ENCODE measurements at places on chromosomes 7 and 10. TPM values are rescaled to one million over a fixed set of nuclear protein-coding genes. Genes with fewer than 3 reads are reported as not detected.

DNA sequence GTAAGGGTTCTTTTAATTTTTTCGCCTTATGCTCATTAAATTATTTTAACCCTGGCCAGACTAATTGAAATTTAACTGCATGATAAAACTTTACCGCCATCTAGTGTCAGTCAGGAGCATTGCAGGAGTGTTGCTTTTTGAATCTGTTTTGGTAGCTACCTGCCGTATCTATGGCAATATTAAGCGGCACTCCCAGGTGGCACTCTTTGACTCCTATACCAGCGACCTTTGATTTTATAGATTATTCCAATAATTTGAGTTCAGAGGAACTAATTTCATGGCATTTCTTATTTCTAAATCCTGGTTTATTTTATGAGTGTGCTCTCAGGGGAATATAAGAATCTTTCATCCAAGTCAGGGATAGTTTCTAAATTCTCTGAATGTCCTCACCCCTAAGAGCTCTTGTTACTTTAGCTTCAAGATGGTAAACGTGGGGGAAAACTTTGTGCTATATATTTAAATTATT lies 198.9 kb downstream of the REEP3 start:
- peak; percentile 38 for DNase-seq

- no peak for DNase-seq
These were observed 24.3 kb downstream of the LMTK2 start for GRCh38 chr7:98130959-98131358.

DNA sequence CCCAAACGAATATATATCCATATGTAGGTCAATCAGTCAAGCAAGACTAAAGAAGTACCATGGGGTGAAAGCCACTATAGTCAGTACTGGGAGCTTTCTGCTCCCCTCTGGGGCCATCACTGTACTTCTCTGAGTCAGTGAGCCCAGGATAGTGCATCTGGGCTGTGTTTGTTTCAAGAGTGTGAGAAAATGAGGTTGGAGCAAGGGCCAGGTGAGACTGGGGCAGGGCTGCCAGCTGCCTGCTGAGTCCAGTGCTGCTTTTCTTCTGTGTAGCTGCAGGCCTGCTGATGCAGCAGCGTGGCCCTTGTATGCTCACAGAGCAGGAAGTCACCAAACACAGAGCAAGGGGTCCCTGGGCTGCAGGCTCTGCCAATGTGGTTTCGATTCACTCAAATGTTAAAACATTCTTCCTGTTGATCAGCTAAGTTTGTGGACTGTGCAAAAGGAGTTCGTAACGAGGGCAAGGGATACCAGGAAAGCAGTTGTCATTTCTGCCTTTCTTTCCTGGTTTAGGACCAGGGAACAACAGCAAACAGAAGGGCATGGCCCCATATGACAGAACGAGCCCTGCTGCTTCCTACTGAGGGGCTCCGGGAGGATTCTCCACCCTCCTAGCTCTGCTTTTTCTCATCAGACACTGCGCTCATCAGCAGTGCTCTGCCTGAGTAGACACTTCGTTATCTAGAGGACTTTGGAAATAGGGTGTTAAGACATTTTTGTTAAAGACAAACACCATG lies 65.4 kb upstream of the TNS3 start:
- no peak for DNase-seq

GRCh38 chr10:13615650-13616300 lies 29.0 kb downstream of the PRPF18 start:
- no peak for DNase-seq

LHFPL3 gene
- total RNA-seq, result not detected

- no peak for DNase-seq
These were observed 720.2 kb downstream of the AUTS2 start for GRCh38 chr7:70318511-70318910.

DNA sequence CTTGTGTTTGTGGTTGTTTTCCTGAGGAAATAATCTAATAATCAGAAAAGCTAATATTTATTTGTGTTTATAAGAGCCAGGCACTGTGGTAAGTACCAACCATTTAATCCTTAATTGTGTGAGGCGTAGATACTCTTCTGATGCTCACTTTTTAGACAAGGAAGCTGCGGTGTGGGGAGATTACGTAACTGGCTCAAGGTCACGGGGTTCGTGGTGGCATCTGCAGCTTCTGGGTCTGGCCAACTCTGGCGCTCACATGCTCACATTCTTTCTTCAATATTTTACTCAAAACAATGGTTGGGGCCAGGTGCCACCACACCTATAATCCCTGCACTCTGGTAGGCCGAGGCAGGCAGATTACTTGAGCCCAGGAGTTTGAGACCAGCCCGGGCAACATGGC lies 77.6 kb downstream of the RALA start:
- DNase-seq, result no peak

DNA sequence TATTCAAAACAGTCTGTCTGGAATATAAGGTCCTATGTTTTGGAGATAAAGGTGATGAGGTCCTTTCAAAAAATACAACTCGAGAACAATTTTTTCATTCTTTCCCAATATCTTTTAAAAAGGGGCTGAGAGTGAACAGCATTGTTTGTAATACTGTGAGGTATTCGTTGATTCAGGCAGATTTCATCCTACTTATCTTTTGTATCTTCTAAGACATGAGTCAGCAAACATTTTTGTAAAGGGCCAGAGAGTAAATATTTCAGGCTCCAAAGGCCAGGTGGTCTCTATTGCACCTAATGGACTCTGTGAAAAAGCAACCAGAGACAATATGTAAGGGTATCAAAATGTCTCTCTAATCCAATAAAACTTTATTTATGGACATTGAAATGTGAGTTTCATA lies 8.1 kb upstream of the ANK3 start:
- no peak for DNase-seq

GRCh38 chr7:77837966-77838365 lies 39.4 kb downstream of the PHTF2 start:
- no peak for DNase-seq

PNLIP gene
- total RNA-seq, result not detected

GRCh38 chr10:7593063-7593462 lies 73.7 kb downstream of the ITIH5 start:
- no peak for DNase-seq

GRCh38 chr7:117274951-117275350 lies 47.9 kb downstream of the WNT2 start:
- no peak for DNase-seq

SH2D4B gene
- not detected for total RNA-seq

DNA sequence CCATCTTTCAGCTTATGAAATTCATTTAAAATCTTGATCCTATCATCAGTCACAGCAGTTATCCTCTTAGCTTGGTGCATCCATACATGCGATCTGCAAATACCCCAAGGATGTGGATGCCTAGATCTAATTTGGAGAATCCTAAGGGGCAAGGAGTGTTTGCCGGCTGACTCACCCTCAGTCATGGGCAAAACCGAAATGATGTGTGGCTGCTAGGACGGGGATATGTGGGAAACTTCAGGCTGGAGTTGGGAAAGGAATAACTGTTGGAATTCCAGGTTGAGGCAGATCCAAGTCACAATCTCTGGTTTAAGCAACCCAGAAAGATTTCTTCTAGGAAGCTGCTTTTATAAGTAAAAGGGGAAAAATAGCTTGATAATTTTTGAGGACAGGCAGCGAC lies 19.7 kb upstream of the GOT1 start:
- no peak for DNase-seq

TMEM130 gene
- total RNA-seq, result not detected

GRCh38 chr7:83478616-83479015 lies 170.3 kb downstream of the SEMA3E start:
- DNase-seq, result no peak

GRCh38 chr7:150363872-150364271 lies 4.8 kb upstream of the REPIN1 start:
- no peak for DNase-seq

SPDYE1 gene
- not detected for total RNA-seq

DNA sequence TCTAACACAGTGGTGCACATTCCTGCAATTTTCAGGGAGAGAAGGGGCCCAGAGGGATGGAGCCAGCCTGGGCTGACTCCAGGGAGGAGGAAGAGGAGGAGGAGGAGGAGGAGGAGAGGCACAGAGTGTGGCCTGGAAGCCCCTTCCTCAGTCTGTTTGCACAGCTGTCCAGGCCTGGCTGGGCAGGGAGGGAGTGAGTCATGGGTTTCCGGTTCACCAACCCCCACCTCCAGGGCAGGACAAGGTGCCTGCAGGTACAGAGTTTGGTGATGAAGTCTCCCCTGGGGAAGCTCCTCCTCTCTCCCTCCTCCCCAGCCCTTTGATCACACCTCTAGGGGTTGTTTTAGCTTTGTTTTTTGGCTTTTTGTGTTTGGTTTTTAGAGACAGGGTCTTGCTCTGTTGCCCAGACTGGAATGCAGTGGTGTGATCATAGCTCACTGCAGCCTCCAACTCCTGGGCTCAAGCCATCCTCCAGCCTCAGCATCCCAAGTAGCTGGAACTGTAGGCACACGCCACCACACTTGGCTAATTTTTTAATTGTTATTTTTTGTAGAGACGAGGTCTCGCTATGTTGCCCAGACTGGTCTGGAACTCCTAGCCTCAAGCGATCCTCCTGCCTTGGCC lies 77.5 kb upstream of the CUX1 start:
- no peak for DNase-seq

TET1 gene
- total RNA-seq, result 2.8 TPM

CCL24 gene
- total RNA-seq, result not detected

RNLS gene
- total RNA-seq, result not detected

VWDE gene
- 3.1 TPM for total RNA-seq

SLC39A12 gene
- total RNA-seq, result not detected

DNA sequence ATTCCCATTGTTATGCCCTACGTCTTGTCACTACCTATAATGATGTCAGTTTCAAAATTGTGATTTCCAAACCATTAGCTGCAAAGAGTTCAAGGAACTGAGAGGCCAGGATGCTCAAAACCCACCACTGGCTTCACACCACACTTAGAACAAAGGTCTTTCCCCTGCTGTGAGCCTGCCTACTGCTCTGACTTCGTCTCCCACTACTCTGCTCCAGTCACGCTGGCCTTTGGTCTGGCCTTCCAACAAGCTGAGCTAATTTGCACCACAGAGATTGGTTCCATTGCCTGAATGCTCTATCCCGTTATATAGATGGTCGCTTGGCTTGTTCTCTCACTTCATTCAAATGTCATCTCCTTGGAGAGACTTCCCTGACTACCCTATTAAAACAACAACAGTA lies 572.1 kb upstream of the GALNT17 start:
- DNase-seq, result no peak

CALHM1 gene
- total RNA-seq, result not detected

DNA sequence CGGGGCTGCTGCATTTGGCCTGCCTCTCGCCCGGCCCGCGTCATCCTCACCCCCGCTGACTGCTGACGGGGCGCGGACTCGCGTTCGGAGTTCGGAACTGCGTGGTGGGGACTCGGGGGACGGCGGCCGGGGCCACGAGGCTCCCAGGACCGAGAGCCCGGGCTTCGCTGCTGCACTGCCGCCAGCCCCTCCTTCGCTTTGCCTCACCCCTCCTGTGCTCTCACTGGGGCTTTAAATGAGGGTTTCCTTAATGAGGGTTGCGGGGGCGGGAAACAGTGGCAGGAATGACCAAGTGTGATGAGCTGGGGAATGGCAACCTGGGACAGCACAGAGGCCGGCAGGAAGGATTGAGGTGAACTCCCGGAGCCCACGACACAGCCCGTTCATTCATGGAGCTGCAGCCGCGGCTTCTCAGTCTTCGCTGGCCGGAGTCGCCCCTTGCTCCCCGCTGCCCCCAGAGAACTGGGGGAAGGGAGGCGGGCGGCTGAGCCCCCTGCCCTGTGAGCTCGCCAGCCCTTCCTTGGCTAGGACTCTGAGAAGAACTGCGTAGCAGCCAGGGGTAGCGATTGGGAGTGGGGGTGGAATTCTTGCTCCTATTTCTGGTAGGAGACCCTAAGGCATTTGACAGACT lies 1.5 kb upstream of the LRRC4 start:
- no peak for DNase-seq

OPN1SW gene
- not detected for total RNA-seq

GRCh38 chr7:2983586-2983985 lies 60.1 kb downstream of the CARD11 start:
- no peak for DNase-seq

PRDX3 gene
- total RNA-seq, result 336 TPM

SAMD9L gene
- 4.7 TPM for total RNA-seq

DNA sequence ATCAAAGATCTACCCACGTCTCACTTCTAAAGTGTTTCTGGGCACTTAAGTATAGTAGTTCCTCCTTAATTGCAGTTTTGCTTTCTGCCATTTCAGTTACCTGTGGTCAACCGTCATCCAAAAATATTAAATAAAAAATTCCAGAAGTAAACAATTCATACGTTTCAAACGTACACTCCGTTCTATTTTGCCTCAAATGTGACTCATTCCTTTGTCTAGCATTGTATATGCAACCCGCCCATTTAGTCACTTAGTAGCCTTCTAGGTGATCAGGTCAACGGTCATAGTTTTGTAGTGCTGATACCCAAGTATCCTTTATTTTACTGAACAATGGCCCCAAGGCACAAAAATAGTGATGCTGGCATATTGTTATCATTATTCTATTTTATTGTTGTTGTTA lies 33.8 kb downstream of the HGF start:
- DNase-seq, result no peak

GRCh38 chr7:92767437-92767836 lies 68.9 kb downstream of the CDK6 start:
- DNase-seq, result no peak

DNA sequence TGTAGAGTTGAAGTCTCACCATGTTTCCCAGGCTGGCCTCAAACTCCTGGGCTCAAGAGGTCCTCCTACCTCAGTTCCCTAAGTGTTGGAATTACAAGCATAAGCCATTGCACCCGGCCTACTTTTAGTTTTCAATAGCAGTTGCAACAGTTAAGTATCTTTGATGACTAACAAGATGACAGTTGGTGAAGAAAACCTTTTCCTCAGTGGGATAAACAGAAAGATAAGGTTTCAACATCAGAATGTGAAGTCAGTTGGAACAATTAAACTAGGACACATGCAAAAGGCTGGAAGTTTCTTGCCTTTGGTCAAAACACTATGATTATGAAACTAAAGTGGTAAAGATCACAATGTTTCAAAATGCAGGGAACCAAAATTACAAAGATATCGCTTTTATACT lies 169.2 kb downstream of the ZNF438 start:
- no peak for DNase-seq

- DNase-seq, result no peak
These were observed 732.1 kb upstream of the POT1 start for GRCh38 chr7:125661677-125662076.

MPP7 gene
- total RNA-seq, result 0.38 TPM

- DNase-seq, result no peak
These were observed 185.6 kb downstream of the LRRC4 start for GRCh38 chr7:127845522-127846214.

GRCh38 chr7:13715534-13715933 lies 273.9 kb downstream of the ETV1 start:
- no peak for DNase-seq

GRCh38 chr7:27110186-27111031 lies 7.9 kb upstream of the HOXA2 start:
- DNase-seq, result no peak
